ENCODE measurements at places on chromosomes 2 and 18.
A peak's percentile ranks its signal among the peaks of the same experiment; 100 is the strongest.

- no peak for DNase-seq
These were observed 33.7 kb upstream of the NPAS2 start for GRCh38 chr2:100786297-100786658.

- no peak for DNase-seq
These were observed 284.1 kb downstream of the PHLPP1 start for GRCh38 chr18:62999392-62999791.

DNA sequence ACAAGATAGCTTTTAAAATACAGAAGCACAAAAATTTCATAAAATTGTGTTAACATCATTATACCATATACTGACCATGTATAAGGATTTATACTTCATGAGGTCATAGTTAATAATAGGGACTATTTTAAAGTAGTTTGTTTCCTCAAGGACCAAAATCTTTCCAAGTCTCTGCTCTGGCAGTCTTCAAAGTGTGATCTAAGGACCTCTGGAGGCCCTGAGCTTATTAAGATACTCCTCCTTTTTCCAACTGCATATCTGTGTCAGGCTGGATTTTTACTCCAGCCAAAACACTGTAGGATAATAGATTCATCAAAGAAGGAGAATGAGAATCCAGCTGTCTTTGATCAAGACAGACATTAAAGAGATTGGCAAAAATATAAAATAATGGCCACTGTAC, 1.7 kb upstream of the SCYGR2 start:
- no peak for DNase-seq

GRCh38 chr2:27303093-27304025, 4.9 kb downstream of the UCN start:
- no peak for DNase-seq

DNA sequence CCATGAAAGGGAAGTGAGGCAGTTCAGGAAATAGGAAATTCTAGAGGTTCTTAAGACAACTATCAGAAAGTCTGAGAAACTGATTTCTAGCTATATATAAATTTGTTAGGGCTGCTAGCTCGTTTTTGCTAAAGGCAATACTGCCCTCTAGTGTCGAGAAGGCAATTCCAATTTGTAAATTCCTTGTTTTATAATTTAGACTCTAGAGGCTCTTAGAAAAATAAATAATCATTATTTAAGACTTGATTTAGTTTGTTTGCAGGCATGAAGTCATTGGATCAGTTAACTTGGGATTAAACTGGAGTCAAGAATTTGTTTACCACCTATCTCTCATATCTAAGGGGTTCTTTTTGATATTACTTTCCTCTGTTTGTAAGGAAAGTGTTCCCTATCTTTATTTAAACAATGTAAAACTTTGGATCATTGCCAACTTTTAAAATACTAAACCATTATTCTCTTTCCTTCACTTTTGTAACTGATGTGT, 66.2 kb downstream of the ACVR2A start:
- no peak for DNase-seq

- peak; percentile 18 for DNase-seq
These were observed 62.5 kb downstream of the SLC4A3 start for GRCh38 chr2:219689676-219690628.

- DNase-seq = no peak
These were observed 67.2 kb downstream of the CUL3 start for GRCh38 chr2:224517963-224518362.

- DNase-seq = no peak
These were observed 920.6 kb upstream of the PIK3C3 start for GRCh38 chr18:41034413-41034812.

DNA sequence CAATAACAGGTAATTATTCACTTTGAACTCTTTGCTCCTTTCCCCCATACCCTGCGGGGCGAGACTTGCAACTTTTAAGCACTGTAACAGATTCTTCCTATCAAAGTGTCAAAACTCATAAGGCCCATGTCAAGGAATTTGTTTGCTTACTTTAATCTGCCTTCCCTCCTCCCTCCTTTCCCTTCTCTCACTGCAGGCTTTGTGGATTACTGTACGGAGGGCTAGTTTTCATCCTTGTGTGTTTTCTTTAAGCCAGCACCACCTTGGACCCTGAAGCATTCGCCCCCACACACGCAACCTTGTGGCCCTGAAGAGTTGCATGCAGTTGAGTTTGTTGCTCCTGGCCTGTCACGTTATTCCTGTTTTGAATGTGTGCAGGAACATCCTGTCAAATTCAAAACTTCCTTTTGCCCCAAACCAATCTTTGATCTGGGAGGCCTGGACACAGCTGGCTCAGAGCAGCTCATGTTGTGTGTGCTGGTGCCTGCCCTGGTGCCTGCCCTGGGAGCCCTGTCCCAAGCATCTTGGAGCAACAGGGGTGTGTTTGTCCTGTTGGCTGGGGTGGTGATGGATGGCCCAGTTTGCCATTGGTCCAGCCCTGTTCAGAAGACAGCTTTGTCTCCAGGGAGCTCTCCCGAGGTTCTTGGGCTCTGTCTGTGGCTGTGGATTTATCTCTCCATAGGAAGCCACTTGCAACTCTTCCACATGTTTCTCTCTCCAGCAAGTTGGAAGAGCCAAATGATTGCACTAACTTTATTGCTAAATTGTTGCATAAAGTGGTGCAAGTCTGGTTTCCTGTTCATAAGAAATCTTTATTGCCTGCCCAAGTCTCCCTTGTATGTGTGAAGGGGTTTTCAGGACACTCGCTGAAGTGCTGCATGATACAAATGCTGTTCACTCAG, 199.6 kb downstream of the VAPA start:
- DNase-seq = no peak

DNA sequence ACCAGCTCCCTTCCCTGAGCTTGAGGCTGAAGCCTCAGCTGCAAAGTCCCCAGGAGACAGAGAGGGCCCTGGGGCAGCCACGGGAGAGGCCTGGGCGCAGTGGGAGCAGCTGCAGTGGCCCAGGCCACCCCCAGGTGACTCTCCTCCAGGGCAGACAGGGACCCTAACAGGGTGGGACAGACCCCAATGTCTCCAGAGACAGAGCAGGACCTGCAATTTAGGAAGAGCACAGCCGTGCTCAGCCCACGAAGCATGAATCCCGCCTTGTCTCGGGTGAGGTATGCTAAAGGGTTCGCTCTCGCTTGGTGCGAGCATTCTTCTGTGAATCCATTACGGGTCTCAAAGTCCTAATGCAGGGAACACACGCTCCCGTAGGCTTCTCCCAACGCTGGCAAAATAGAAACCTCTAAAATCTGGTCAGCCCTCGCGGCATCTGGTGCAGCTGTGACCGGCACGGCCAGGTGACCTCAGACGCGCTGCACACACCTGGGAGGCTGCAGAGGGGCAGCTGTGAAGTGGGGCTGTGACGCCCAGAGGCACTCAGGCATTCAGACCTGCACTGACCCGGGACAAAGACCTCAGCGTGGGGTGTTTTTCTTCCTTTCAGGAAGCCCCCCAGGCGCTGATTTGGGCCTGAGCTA, 12.6 kb downstream of the MBP start:
- DNase-seq = no peak

DNA sequence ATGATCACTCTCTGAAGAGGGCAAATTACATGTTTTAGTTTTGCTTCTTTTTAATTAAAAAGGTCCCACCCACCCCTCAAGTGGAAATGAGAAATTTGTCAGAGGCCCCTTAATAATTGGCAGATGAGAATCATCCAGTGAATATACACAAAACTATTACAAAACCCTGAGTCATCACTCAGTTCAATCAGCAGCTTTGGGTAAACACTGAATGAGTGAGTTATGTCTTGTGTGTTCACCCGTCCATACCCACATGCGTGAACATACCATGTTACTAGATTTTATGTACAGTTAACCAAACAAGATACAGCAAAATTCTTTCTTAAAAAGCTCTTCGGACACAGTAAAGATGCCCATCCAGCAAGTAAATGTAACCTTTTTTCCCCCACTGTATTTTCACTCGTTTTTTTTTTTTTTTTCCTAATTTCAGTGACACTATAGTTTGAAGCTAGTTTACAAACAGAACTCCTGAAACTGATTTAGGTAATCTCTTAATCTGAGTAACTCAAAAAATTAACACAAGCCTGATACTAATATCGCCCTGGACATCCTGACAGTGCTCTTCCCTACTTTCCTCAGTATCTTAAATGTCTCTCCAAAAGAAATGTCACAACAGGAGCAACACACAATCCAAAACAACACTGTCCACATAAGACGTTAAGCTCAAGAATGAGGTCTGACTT, 1.4 kb downstream of the PSME4 start:
- no peak for DNase-seq

GRCh38 chr18:33755931-33756560, 178.0 kb downstream of the ASXL3 start:
- no peak for DNase-seq

GRCh38 chr18:78739882-78740677, 239.5 kb upstream of the SALL3 start:
- no peak for DNase-seq

DNA sequence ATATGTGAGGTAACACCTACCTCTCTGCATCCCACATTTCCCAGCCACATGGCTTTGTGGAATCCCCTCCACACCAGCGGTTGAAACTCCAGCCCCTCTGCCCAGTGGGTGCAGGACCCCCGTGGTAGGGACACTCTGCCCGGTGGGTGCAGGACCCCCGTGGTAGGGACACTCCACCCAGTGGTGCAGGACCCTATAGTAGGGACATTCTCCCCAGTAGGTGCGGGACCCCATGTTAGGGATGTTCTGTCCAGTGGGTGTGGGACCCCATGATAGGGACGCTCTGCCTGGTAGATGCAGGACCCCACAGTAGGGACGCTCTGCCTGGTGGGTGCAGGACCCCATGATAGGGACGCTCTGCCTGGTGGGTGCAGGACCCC, 11.5 kb downstream of the COPS9 start:
- DNase-seq = no peak

- no peak for DNase-seq
These were observed 6.9 kb downstream of the ZNF516 start for GRCh38 chr18:76488190-76488589.

DNA sequence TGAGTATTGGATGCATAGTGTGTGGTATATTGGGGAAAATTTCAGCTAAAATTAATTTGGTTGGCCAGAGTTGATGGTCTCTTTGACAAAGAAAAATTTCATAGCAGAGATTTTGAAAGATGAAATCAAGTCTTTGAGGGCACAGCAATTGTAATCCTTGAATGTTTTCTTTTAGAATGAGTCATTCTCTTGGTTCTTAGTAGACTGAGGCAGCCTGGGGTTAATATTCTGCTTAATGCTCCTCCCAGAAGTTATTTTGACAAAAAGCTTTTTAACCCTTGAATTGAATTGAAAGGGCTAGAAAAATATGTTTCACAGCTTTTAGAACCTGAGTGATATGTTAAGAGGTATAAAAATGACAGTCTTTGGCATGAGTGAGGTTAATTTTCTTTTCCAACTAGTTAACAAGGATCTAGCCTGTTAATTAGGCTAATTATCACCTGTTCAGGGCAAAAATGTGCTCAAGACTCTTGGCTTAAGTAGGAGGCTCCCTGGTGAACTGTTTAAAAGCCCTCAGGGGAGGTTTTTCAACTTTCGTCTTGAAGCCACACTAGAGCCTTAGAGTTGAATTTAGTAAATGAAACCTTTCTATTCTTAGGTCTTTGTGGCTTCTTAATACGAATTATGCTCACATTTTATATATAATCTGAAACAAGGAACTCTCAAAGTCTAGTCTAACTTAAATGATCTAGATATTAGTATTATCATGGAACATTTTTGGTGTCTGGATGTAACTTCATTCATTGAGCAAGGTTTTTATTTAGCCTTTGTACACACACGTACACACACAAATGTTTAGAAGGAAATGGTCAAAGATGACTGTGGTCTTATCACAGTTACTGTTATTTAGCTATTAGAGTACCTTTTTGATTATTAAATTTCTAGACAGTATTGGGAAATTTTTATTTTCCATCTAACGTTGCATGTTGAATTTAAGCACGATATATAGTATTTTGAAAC, 272.5 kb downstream of the ZNF407 start:
- DNase-seq = no peak

DNA sequence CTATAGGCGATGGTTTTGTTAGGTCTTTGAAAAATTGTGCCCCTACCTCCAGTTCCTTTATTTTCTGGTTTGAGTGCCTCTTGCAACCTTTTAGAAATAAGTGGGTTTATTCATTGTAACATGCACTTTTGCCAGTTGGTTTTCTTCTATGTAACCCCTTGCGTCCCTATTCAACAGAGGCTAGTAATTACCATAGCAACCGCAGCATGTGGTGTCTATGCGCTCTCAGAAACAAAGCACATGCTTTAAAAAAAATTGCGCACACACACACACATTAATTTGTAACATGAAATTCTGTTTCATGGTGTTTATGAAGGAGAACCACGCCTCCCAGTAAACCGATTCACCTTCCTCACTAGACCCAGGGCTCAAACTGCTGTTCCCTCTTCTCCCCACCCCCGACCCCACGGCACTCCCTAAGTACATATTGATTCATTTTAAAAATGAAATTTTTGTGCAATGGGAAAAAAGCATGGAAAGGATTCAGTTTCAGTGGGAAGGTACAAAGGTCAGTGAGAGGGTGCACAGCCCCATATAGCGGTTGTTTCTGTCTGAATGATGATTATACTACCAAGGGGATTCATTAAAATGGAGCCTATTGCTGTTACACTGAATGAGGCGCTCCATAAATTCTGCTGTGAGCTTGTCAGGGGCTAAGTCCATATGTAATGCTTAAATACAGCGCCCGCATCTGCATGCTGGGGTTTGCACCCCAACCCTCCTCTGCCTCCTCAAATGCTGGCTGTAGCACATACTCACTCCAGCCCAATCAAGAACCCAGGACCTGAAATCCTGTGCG, 206.9 kb downstream of the ICOS start:
- no peak for DNase-seq

- no peak for DNase-seq
These were observed 424.0 kb downstream of the RND3 start for GRCh38 chr2:150063432-150063889.

DNA sequence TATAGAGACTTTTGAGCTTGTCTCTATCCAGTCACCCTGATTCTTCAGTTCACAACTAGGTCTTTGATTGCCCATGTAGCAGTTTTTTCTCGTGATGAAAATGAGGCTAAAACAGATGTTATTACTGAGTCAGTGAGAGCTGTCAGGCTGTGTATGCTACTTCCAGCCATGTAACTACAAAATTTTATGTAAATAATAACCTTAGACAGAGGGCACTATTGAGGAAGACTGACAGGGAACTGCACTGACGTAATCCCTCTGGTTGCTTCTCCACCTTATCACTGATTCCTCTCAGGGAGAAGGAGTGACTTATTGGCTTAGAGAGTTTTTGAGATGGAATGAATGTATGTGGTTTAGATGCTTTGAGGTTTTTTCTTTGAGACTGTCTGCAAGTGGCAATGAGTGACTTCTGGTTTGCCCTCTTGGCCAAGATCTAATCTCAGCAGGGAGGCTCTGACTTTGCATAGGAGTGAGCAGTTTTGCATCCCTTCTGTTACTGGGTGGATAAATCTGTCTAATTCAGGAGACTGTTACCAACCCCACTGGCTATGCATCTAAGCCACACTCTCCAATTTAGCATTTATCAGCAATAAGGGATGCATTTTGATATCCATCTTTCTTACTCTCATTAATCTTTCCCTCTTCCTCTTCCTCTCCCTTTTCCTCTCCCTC, 555.2 kb upstream of the FANCL start:
- no peak for DNase-seq

DNA sequence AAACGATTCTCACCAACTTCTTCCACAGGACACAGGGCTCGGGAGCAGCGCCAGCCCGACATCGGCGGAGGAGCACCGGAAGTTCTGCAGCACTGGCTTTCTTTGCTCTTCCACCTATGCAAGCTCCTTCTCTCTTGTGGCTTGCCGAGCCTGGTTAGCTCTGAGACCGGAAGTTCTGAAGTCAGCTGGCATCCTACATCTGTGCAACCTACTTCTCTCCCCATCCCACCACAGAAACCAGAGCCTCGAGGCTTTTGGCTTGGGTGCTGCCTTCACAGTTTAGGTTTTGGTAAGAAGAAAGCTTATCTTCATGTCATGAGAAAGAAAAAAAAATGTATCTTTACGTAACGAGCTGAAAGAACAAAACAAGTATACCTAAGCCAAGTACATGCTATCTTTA, 111.7 kb downstream of the ANKRD44 start:
- DNase-seq = peak; percentile 73

All from stimulated activated CD4-positive, alpha-beta T cell treated with anti-CD3 and anti-CD28 coated beads, TNF-alpha, amount 100 ng/mL, for 48 hours (primary cell).